ENCODE measurements at places on chromosomes 11 and 22.

- DNase-seq: no peak
Measured at GRCh38 chr11:1336836-1337646, 27.6 kb upstream of the TOLLIP start.

DNA sequence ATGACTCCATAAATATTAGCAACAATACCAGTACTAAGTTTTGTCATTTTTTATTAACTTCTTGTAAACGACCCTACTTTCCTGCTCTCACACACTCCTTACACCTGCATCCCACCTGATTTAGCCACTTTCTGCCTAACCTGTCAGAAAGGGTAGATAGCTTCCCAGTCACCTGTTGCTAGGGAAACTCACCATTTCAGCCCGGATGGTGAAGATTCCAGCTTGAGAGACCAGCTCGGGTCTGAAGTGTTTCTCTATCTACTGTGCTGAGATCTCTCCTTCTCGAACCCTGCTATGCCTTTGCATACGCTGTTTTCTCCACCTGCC, at the start of gene PARVG:
PARVG (plus strand) TSS at position 220 of the 327 bp plus-strand sequence. CDS start 2,405 bp downstream, outside the sequence.
- no peak for DNase-seq

DNA sequence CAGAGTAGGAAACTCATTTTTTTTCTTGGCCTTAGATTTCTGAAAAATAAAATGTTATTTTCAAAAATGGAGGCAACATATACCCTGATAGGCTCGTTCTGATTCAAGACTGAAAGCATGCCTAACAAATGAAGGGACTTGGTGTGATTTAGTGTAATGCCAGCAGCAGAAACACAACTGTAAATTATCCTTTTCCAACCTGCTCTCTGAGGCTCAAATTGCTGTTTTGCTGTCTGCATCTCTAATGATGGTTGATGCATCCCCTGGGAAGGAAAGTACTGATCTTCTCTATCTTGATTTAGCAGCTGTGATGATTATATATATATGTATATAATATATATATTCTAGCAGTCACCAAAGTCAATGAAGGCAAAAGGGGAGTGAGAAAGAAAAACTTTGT, 537.2 kb upstream of the API5 start:
- no peak for DNase-seq

GRCh38 chr11:83147895-83148294, 9.0 kb upstream of the PCF11 start:
- no peak for DNase-seq

DNA sequence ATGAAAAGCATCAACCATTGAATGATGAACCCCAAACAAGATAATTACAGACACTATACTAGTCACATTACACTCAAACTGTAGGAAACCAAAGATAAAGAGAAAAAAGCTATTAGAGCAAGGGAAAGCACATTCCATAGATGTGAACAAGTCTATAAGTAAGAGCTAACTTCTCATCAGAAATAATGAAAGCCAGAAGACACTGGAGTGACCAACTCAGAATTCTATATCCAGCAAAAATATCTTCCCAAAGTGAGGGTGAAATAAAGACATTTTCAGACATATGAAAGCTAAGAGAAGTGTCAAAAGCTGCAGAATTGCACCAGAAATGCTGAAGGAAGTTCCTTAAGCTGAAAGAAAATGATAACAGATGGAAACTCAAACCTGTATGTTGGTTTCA, 17.3 kb downstream of the FCHSD2 start:
- DNase-seq: no peak

DNA sequence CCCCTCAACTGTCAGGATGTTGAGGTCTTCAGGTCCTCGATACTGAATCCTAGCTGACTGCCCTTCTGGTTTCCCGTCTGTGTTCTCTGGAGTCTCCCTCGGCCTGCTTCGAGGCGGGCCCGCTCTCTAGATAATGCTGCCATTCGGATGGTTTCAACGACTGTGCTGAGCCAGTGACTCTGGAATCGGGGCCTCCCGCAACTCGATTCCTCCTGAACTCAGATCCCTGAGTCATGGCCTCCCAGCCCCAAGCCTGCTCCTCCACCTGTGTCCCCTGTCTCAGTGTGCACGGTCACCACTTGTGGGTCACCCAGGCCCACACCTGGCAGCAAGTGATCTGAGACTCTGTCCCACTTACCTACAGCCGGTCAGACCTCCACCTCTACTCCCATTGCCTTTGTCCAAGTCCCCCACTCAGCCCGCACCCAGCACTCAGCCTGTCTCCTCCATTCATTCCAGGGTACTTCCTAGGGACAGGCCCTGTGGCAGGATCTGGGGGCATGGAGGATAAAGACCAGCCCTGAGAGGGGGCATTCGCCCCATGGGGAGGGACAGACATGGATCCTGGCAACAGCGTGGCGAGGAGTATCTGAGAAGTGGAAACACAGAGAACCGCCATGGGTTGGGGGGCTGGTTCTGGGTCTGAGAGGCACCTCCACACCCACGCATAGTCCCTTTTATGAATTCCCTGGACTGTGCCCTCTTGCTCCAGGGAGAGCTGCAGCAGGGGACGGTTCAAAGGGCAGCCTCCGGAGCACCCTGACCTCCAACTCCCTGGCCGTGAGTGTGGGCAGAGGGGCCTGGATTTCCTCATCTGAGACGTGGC, 14.3 kb downstream of the MPST start:
- DNase-seq: no peak

DNA sequence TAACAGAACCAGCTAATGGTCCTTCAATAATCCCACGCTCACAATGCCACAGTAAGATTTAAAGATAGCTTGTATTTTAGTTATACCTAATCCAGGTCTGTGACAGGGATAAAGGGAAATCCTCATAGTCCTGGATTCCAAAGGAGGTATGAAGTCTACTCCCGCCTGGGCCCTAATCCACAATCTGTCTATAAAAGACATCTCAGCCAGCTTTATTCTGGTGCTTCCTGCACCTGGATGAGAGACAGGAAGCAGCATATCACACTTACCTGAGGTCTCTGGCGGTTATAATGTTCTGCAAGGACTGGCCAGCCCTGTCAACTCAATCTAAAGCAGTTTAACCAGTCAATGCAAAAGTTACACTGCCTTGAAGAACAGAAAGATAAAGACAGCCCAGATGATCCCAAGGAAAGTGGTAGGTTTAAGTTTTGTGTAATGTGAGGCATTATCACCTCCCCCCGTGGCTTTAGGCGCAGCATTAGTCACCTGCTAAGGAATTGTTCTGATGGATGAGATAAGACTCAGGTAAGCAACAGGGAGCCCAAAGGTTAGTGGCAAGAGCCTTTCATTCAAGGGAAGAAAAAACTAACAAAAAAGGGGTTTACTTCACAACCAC, 57.6 kb downstream of the PLEKHA7 start:
- no peak for DNase-seq

DNA sequence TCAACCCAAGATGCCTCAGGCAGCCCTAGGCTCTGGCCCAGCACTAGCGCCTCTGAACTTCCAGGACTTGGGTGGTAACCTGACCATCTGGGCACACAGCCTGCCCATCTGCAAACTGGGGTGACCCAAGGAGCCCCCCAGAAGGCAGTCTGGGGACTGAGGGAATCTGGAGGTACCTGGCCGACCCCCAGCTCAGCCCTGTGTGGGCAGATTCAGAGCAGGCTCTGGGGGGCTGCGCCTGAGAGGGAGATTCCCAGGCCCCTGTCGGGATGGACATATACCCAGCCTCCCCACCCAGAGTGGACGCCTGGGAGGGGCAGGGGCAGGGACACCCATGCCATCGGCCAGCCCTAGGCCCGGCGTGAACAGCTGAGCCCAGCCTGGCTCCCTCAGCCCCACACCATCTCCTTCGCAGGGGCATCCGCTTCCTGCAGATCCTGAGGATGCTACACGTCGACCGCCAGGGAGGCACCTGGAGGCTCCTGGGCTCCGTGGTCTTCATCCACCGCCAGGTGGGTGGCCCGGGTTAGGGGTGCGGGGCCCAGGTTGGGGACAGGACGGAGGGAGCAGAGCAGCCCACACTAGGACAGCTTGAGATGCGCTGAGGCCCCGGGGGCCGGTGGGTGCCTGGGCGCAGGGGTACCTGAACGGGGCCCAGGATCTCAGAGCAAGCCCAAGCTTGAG, 126.9 kb downstream of the KCNQ1 start:
- no peak for DNase-seq

GRCh38 chr22:17829695-17830042, 55.4 kb upstream of the BID start:
- no peak for DNase-seq

DNA sequence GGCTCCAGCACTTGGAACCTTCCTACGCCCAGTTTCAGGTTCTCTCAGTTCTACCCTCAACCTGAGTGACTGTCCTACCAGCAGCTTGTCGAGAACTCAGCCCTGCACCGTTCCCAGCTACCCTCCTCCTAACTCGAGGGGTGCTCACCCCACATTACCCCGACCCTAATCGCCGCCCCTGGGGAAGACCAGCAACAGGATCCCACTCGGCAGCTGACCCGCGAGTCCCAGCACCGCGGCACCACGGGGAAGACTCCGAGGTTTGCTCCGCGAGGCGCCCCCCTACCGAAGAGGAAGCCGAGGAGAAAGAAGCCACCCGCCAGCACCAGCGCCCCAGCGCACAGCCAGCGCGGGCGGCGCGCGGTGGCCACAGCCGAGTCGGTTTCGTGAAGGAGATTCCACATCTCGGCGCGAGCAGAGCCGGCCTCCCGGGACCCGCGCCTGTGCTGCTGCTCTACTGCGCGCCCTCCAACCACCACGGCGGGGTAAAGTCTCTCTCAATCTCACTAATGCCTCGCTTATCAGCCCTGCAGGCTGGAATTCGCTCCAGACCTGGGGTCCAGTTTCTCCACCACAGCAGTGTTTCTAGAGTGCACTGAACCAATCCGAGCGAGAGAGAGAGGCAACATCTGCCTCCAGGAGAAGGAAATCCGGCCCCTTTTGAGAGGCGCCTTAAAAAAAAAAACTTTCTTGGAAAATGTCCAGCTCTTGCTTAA, at the start of gene FOLH1:
FOLH1 (minus strand) TSS at position 597 of the 716 bp plus-strand sequence; CDS start at position 404, 193 bp downstream.
- DNase-seq: peak; percentile 58

DNA sequence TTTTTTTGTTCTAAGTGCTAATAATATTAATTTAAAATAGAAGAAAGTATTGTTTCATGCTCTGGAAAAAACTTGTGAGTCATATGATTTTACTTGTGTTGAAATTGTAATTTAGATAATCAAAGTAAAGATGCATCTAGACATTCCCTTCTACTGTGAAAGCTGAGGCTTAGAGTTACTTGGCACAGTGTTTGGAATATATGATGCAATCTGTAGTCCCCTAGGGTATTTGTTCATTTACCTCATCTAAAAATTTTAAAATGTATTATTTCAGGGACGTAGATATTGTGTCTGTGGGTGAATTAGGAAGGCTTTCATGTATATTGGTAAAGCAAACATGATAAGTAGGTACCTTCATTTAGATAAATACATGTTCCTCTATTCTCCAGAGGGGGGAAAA, 793.5 kb upstream of the CNTN5 start:
- DNase-seq: no peak

DNA sequence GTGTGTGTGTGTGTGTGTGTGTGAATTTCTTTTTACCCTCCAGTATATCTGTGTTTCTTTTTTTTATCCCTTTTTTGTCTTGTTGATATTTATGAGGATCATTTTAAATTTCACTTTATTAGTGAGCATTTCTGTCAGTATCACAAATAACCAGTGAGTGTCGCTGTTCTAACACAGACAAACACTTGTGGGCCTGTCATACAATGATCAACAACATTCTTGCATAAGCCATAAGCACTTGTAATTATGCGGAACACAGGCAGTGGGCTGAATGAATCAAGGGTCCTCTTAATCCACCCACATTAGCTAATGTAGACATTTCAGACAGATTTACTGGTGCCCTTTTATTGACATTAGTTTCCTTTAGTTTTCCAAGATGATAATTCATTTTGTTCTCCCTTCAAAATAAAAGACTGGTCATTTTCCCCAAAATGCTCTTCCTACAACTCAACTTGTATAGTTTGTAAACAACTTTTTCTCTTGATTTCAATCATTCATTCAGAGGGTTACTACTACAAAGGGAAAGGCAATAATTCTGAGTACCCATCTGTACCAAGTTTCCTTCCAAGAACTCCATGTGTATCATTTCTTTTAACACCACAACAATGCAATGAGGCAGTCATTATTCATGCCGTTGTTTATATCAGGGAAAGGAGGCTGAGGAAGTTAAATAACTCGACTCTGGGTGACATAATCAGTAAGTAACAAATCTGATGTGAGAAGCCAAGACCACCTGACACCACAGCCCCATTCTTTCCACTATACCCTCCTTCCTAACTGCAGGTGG, 34.5 kb upstream of the ANO3 start:
- no peak for DNase-seq

GRCh38 chr22:40919446-40919845, 31.7 kb upstream of the RBX1 start:
- no peak for DNase-seq

DNA sequence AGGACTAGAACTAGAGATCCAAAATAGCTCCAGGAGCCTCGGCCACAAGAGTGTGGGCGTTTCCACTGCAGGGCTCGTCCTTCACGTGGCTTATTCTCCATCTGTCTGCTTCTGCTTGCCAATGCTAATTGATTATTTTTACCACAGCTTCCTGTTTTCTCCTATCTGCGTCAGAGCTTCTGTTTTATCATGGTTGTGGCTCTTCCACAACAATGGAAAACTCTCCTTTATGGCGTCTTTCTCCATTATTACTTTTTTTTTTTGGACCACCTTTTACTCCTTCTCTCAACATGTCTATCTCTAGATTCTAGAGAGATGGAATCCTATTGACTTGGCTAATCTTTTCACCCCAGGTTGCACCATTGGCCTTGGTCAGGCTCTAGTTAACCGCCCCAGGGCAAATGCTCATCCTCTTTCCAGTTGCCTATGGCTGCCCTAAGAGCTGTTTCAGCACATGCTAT, 25.9 kb downstream of the CAT start:
- no peak for DNase-seq

GRCh38 chr11:128701086-128701485, 7.2 kb downstream of the FLI1 start:
- DNase-seq: no peak

GRCh38 chr11:61816736-61817455, at the start of gene FADS1:
Gene FADS1, minus strand, starts transcription at chr11:61817003. Its CDS starts 74 bp downstream, at chr11:61816929.
- DNase-seq: peak; percentile 87

DNA sequence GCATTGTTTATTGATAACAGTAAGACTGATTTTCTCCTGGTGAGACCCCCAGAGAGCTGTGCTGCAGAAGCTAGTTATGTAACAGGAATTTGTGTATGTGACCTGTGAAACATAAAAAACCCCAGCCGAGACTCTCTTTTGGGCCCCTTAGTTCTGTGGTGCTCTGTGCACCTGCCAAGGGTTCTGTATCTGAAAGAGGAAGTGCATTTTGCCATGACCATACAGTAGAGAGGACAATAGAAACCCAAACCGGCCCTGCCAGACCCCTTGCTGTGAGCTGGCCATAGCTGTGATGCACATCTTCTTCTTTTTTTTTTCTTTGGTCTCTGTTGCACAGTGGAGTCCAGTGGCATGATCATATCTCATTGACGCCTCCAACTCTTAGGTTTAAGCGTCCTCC, 31.4 kb upstream of the APOL5 start:
- no peak for DNase-seq

GRCh38 chr11:116697639-116698038, 75.1 kb downstream of the BUD13 start:
- no peak for DNase-seq
